Midbrain (tissue), 1 donor: ENCODE measurements at places on chromosomes 5 and 9.

DNA sequence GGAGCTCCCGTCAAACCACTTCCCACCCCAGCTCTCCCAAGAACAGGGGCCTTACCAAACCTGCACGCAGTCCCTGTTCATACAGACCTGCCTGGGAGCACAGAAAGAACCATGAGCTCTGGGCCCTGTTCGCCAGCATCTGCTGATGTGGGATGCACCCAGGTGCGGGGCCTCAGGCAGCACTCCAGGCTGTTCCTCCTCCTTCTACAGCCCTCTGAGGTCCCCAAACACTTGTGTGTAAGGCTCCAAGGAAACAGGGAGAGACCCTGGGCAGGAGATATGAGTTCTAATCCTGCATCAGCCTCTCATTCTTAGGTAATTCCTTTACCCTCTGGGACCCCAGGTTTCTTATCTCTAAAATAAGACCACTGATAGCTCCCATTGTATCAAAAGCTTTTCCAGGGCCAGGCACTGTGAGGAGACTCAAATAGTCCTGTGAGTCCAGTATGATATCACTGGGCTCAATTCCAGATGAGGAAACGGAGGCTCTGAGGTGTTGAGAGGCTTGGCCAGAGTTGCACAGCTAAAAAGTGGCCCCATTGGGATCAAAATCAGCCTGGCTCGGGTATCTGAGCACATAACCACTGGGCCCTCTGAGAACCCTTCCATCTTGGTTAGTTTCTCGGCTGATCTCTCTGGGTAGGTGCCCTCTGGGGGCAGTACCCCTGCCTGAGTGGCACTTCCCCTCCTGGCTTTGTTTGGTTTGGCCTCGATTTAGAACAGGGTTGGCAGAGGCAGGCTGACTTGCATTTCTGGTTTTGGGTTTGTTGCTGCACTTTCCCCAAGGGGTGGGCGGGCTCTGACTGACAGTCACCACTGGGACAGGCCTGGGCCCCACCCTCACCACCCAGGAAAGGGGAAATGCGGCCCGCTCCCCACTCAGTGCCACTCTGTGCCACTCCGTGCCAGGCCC, 116.8 kb downstream of the RGS3 start:
- DNase-seq: peak; percentile 43

DNA sequence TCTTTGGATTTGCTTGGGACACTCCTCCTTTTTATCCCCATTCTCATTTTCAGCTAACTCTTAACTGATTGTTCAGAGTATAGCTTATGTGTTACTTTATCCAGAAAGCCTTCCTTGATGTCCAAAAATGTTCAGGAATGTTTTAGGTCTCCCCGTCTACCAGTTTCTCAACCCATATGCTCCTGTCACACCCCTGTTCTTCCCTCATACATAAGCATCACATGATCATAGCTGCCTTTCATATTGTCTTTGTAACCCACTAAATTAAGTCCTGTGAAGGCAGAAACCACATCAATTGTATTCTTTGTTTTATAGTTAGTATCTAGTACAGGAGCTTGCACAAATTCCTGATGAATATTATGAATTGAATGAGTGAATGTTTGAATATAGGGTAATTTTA, 321.9 kb upstream of the ACTBL2 start:
- no peak for DNase-seq

GRCh38 chr9:84932915-84933527, 263.5 kb downstream of the NTRK2 start:
- DNase-seq: peak; percentile 26

DNA sequence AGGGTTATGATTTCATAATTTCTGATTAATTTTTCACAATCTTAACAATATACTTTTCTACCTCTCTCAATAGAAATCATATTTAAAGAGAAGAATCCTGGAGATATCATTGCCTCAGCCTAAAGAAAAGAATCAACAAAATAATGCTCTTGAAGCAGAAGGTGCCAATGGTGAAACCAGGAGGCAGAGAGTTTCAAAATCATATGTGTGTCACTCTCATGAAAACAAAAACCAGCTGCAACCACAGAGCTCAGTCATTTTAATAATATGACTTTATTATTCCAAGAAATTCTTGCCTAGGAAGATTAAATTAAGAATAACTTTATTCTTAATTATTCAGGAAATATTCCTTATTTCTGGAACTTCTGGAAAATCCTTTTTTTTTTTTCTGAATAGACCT, 266.8 kb upstream of the ACTBL2 start:
- DNase-seq: no peak

GRCh38 chr5:150241298-150242160, 48.0 kb downstream of the CAMK2A start:
- DNase-seq: no peak

GRCh38 chr5:35436400-35437057, 181.1 kb upstream of the SPEF2 start:
- DNase-seq: peak; percentile 20

GRCh38 chr9:37747271-37747753, 6.3 kb upstream of the TRMT10B start:
- peak; percentile 74 for DNase-seq

GRCh38 chr5:91296674-91297143, 86.4 kb downstream of the ARRDC3 start:
- DNase-seq: no peak

- DNase-seq: no peak
These were observed 159.3 kb downstream of the NR3C1 start for GRCh38 chr5:143244000-143244736.

DNA sequence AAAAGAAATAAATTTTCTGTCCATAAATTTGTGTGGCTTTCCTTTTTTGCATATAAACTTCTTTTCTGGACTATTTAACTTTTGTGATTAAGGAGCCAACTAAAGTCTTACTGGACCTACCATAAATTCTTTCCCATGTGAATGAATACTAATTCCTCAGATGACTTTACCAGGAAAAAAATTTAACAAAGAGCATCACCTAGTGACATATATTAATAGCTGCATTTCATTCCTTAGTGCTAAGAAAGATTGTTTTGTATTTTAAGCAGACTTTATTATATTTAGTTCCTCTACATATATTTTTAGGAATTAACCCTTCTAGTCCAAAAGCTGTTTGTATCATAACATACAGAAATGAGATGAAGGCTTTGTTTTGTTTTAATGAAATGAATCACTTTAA, 64.4 kb downstream of the C9orf85 start:
- DNase-seq: no peak

- no peak for DNase-seq
These were observed 328.8 kb upstream of the IRX1 start for GRCh38 chr5:3266861-3267260.

- DNase-seq: no peak
These were observed 38.1 kb downstream of the CRHBP start for GRCh38 chr5:76990899-76991459.

DNA sequence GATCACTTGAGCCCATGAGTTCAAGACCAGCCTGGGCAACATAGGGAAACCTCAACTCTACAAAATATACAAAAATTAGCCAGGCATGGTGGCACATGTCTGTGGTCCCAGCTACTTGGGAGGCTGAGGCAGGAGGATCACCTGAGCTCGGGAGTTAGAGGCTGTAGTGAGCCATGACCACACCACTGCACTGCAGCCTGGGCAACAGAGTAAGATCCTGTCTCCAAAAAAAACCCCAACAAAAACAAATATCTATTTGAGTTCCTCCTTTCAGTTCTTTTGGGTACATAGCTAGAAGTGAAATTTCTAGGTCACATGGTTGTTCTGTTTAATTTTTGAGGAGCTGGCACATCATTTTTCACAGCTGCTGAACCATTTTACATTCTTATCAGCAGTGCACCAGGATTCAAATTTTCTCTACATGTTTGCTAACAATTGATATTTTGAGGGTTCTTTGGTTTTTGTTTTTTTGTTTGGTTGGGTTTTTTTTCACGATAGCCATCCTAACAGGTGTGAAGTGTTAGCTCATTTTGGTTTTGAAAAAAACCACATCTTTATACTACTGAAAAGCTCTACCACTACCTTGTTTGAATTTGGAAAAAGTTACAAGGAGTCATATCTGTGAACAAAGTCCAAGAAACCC, 176.9 kb upstream of the SLC12A2 start:
- no peak for DNase-seq

DNA sequence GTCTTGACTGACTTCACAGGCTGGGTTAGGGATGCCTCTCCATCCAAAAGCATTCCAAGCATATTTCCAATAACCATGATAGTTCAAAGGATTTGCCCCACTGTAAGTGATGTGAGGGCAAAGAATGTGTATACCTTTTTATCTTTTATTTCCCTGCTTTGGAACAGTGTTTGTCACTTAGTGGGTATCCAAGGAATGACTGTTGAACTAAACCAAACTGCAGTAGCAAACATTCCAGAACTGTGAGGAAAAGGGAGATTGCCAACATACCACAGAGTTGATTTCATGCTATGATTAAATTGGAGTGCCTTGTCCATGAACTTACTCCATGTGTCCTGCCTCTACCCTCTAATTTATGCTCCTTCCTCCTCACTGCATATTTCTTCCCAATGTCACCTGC, 400.0 kb downstream of the KIAA0825 start:
- DNase-seq: no peak

DNA sequence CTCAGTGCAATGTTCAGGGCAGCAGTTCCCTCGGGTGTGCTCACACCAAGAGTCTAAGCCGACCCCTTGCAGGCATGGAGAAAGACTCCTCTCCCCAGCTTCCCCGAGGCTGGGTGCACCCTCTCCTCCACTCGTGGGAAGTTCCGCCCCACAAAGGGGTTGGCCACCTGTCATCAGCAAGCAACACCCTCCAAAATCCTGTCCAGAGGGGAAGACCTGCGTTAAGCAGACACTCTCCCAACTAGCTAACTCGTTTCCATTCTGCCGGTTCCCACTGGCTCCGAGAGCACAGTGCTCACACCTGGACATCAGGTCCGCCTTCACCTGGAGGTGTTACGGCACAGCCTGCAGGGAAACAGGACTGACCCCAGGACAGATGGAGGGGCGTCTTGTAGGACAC, 117.9 kb upstream of the IRX4 start:
- no peak for DNase-seq

GRCh38 chr5:139979943-139980342, 63.2 kb downstream of the NRG2 start:
- DNase-seq: no peak

DNA sequence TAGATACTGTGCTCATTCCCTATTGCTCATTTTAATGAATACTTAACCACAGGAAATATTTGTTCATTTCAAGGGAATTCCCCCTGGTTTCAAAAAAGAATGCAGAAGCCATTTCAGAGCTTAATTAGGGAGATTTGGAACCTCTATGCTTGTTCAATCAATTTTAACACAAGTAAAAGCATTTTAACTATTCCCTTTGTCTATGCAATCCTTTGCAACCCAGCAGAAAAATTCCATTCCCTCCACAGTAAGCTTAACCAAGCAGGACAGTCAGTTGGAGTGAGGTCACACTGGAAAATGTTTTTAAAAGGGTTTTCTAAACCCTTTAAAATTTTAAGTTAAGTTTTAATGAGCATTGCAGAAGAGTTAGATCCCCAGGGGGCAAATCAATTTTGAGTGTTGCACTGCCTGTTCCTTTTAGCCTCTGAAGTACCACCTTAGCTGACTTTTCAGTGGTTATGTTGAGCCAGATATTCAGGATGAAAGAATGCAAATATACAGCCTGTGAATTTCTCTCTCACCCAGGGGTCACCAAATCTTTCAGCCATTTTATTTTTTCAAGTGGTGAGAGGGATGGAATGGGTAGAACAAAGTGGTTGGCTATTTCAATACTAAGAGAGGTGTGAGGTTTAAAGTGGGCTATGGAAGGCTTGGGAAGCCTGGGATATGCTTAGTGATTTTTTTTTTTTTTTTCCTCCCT, 356.2 kb upstream of the NUDT12 start:
- DNase-seq: no peak

- peak; percentile 67 for DNase-seq
These were observed 22.1 kb upstream of the STXBP1 start for GRCh38 chr9:127589955-127590370.
